Liver (tissue), 10 donors: ENCODE measurements at places on chromosomes 7 and 10. TPM values are rescaled to one million over a fixed set of nuclear protein-coding genes. Genes with fewer than 3 reads are reported as not detected.

The GRM8 gene
- polyA plus RNA-seq: 0.28 TPM

The PON3 gene
- polyA plus RNA-seq: 237 TPM

The FGFBP3 gene
- polyA plus RNA-seq: 0.08 TPM

The COL13A1 gene
- polyA plus RNA-seq: 0.19 TPM

- no peak overlapping the region for H3K4me3 ChIP-seq
- no peak for DNase-seq
- H3K36me3 ChIP-seq: no peaks in the 10 kb centered on the region
- H3K4me1 ChIP-seq: no peaks in the 10 kb centered on the region
- no peak overlapping the region for H3K27ac ChIP-seq
Observed at GRCh38 chr7:89770161-89770560, 384.1 kb upstream of the STEAP1 start.
